Activated CD4-positive, CD25-positive, alpha-beta regulatory T cell (primary cell): ENCODE measurements at places on chromosomes 6 and 20.
A peak's percentile ranks its signal among the peaks of the same experiment; 100 is the strongest.

GRCh38 chr6:140909625-140910024, 1223.1 kb upstream of the GJE1 start:
- no peak for DNase-seq

DNA sequence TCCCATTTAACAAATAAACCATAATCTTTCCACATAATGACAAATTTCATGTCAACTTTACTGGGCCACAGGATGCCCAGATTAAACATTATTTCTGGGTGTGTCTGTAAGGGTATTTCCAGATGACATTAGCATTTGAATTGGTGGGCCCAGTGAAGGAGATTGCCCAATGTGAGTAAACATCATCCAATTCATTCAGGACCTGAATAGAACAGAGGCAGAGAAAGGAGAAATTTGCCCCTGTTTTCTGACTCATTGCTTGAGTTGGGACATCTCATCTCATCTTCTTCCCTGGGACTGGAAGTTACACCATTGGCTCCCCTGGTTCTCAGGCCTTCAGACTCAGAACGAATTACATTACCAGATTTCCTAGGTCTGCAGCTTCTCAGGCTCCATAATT, 142.9 kb downstream of the TPBG start:
- no peak for DNase-seq

DNA sequence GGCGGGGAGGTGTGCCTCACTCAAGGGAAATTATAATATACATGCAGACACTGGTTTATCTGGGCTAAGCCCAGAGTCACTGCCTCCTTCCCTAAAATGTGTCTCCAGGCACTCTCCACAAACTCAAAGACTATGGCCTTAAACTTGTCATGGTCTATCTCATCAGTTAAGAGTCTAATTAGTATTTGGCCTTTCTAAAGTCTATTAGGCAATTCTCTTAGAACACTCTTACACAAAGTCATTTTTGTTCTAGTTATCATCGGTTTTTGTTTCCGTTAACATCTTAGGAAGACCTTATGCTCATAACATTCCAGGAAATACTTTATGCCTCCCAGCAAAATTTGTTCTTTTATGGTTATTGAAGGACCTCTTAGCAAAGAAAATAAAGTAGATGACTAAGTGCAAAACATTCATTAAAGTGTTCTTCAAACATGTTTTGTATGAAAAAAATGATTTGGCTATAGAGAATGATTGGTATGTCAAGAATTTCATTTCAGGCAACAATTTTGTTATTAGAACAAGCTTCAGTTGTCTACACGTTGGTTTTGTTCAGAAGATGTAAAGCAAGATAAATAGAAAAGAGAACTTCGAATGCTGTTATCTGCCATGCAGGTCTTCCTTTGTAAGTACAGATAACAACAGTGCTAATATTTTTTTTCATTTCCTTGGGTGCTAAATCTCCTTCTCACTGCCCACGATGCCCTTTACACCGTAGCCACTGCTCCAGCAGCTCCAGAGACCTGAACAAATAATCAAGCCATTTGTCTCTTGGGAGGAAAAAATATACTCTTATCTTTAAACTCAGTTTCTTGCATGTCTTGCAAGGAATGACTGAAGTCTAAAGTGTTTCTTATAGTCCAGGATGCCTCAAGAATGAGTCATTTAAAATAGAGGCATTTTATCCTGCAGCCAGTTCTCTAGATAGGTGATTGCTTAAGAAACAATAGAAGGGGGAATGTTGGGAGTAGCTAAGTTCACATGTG, 170.4 kb downstream of the HTR1B start:
- no peak for DNase-seq

DNA sequence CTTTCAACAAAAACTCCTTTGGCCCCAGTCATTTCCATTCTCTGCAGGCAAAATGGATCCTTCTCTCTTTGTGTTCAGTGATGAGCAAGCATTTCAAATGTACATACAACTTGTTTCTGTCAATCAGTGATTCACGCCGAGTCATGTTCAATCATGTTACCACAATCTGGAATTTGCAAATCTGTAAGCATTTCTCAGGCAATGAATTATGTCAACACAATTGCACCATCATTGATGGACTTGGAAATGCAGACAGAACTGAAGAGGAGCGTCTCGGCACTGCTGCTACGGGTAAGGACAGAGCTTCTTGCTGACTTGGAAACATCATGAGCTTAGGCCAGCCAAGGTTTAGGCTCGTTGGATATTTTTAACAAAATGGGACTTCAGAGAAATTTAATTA, 132.8 kb upstream of the AGPAT4 start:
- no peak for DNase-seq

GRCh38 chr20:14232650-14233049, 104.8 kb downstream of the FLRT3 start:
- no peak for DNase-seq

- no peak for DNase-seq
Observed at GRCh38 chr6:126333729-126334128, 6.2 kb upstream of the CENPW start.

- no peak for DNase-seq
Observed at GRCh38 chr20:59560588-59561227, 43.6 kb upstream of the PHACTR3 start.

GRCh38 chr20:8795404-8795803, 273.5 kb upstream of the PLCB4 start:
- DNase-seq: no peak

DNA sequence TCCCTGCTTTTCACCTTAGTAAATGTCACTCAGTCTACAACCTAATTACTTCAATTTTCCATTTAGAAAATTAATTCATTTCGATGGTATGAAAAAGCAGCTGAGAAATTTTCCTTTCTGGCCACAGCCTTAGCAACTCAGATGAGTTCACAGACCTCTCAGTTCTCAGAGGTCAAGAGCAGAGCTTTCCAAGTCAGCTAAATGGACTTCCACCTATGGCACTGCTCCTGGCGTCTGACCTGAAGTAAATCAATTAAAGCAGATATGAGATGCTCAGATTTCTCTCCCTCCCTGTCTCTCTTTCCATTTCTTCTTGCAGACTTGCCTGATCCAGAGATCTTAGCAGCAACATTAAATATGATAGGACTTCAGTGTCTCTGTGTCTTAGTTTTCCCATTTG, 412.6 kb downstream of the QKI start:
- no peak for DNase-seq

DNA sequence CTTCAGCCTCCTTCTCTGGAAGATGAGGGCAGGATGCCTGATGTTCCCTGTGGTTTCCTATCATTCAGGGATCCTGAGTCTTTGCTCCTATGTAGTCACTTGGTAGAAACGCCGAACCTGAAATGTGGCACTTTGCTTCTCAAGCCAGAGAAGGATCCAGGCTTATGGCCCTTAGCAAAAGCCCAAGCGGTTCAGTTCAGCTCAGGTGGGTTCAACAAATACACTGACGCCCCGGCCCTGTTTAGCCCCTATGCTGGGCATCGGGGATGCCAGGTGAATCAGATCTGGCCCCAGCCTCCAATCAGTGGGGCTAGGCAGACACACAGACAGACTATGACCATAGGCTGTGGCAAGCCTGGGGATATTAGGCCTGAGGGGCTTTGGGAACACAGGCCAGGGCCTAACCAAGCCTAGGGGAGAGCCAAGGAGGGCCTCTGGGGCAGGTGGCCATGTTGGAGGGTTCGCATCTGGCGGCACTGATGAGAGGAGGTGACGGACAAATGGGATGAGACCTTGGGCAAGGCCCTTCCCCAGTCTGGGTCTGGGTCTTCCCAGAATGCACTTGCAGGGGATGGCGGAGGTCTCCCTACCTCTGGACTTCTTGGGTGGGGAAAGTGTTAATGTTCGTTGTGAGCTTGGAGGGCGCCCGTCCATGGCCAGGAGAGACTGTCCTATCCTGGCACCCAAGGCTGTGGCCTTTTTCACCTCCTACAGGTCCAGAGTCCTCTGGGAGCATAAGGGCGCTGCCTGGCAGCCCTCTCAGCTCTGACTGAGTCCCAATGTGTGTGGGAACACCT, 17.6 kb upstream of the SRC start:
- no peak for DNase-seq

DNA sequence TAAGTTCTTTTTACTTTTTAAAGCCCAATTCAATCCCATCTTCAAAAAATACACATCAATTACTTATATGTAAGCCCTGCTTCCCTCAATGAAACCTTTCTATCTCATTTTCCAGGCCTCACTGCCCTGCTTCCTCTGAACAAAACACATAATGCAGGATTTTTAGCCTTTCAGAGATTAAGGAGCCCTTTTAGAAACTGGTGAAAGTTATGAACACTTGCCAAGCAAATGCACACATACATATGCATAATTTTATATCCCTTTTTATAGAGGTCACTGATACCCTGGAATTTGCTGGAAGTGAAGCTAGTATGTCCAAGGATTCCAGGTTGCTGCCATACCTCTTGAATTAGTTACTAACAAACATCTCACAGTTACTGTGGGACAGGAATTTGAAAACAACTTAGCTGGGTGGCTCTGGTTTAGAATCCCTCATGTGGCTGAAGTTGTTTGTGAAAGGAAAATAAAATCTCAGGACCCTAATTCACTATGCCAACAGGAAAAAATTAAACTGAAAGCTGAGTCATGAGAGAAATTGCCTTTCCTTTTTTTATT, 75.8 kb downstream of the UBE3D start:
- no peak for DNase-seq

DNA sequence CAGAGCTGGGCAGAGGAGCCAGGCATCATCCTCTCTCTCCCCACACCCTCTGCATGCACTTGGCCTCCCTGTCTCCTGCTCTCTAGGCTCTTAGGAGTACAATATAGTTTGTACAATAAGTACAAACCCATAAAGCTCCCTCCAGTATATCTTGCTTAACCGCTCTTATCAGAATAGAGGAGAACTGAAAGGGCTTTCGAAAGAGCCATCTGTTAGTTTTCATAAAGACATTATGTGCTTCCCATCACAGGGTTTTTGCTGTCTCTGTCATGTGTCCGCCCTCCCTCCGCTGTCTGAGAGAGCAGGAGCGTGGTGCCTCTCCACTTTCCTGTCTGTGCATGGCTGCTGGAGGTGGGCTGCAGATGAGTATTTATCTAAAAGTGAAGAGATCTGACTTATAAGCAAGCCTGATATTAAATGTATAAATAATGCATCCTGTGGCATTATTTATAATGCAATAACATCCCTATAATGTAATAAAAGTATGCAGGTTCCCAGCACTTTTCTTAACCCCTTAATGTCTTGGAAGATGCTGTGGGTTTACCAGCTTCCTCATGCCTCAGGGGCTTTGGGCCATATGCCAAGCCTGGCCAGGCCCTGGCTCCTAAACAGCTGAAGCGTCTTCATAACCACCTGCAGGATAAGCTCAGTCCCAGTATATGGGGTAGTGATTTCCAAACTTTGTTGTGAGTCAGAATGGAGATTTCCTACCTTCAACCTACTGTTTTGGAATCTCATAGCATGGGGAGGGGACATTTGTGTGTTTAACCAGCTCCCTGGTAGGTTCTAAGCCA, 297.1 kb downstream of the DHX35 start:
- DNase-seq: no peak

DNA sequence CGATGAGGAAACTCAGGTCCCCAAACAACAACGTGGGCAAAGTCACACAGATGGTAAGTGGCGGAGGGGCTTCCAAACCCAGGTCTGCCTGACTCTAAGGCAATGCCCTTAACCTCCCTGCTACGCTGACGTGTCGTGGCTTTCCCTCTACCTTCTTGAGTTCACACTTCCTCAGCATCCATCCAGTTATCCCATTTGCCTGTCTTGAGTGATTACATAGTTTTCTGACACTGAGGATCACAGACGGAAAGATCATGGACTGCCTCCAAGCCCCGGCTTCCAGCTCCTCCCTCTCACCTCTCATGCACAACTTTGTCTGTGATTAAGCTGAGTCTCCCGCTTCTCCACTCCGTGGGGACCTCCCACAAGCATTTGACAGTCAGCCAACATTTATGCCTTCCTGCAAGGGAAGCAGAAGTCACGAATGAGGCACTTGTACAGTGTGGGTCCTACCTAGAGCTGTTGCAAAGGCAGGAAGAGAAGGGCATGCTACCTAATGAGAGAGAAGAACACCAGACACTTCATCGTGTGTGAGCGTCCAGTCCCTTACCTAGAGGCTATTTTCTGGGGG, 33.8 kb downstream of the TBC1D7 start:
- no peak for DNase-seq

DNA sequence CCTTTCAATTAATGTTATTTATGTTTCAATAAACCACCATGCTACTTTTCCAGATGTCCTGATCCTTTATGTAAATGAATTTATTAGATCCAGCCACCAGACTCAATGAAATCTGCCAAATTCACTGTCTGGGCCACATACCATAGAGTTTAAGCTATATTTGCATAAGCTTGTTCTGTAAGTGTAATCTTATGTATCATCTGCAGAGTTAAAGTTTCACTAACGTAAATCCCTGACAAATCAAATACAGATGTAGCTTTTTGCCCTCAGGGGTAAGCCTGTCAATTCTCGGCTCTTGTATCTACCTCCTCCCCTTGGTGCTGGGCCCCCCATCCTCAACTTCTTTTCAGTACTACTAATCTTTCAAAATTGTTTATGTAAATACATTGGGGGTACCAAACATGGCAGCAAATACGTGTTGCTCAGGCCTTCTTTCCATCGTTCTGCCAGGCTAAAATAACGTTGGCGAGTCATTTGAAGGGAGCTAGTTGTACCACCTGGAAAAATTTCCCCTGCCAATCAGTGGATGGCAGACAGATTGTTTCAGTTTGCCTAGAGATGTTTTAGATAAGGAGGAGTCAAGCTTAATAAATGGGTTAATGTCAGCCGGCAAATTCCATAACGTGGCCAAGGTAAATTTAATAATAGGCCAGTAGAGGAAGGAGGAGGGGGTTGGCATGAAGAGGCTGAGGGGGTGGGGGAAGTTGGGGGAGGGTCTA, 79.6 kb downstream of the RPS12 start:
- no peak for DNase-seq

- no peak for DNase-seq
Observed at GRCh38 chr6:170575250-170575649, 9.2 kb downstream of the PDCD2 start.

DNA sequence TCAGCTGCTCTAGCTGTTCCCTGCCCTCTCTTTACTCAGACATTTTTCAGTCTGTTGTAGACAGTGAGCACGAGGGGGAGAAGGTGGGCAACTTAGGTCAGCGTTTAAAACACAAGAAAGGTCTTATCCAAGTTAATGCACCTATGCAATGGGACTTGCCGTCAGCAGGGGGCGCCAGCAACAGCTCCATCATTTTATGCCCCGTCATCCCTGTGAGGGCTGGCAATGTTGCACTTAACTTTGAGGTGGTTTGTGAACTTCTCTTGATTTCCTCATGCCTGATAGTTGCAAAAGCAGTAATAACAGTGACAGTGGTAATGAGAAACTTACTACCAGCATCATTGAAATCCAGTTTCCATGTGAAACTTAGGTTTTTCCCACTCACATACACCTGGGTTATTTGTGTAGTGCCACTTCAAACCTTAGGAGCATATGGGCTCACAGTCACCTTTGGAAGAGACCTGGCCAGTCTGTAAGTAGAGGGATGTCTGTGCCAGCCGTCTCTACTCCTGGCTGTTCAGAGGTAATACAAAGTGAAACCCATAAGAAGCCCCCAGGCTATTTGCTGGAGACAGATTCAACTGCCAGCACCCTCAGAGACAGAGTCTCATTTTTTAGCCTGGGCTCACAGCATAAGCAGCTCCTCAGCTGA, 44.9 kb upstream of the ID1 start:
- DNase-seq: peak; percentile 47

- DNase-seq: peak; percentile 38
Observed at GRCh38 chr6:134247231-134247833, 70.6 kb downstream of the SGK1 start.

GRCh38 chr6:121890307-121890910, 455.0 kb downstream of the GJA1 start:
- DNase-seq: no peak

- DNase-seq: no peak
Observed at GRCh38 chr6:42471142-42471541, 19.4 kb upstream of the TRERF1 start.

GRCh38 chr6:143811501-143812157, 31.5 kb upstream of the LTV1 start:
- DNase-seq: no peak
